ENCODE measurements at places on chromosomes 12 and 14.

GRCh38 chr12:17076028-17076744 is 470.2 kb upstream of the LMO3 start:
- DNase-seq: no peak

DNA sequence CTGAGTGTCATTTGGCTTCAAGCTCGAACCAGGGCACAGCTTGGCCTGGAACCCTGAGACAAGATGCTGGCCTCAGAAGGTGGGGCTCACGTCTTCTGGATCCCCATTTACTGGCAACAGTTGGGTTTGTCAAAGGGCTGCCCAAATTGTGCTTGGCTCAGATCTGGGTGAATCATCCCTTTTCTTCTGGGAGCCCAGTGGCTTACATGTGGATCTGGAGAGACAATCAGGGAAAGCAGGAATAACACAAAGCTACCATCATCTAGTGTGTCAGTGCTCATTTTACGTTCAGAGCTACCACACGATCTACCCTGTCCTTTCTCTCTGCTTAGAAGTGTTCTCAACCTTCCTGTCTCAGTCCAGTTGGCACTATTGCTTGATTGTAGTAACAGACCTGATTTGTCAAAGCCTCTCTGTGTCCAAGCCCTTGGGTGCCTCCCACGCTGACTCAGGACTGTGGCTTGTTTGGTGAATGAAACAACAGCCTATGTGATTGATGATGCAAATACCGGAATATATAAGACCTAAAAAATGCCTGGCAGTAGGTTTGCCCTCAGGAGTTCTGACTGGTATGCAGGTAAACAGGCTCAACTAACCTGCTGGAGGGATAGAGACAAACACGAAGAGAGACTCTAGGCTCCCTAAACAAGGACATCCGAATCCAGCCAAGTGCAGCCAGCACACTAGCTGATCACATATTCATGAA is 974.3 kb downstream of the VRK1 start:
- DNase-seq: no peak

- DNase-seq: no peak
These were observed 54.2 kb upstream of the CERS5 start for GRCh38 chr12:50221228-50222008.

GRCh38 chr14:22291406-22291805 is 297.6 kb downstream of the DAD1 start:
- no peak for DNase-seq

DNA sequence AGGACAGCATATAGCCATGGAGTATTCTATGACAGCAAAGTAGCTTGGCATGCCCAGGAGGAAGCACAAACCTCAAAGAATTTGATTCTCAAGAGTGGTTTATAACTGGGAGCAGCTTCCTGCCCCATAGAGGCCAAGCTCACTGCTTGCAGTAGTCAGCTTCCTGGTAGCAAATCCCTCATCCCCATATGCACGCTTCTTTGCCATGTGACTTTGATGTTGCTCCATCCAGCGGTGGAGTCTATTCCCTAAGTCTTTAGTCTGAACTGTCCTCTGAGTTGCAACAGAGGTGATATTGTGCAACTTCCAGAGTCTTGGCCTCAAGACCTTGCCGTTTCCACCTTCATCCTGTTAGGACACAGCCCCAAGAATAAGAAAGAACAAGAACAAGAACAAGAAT is 996.8 kb upstream of the TMEM132C start:
- DNase-seq: no peak
